ENCODE measurements at places on chromosomes 7 and 10.

DNA sequence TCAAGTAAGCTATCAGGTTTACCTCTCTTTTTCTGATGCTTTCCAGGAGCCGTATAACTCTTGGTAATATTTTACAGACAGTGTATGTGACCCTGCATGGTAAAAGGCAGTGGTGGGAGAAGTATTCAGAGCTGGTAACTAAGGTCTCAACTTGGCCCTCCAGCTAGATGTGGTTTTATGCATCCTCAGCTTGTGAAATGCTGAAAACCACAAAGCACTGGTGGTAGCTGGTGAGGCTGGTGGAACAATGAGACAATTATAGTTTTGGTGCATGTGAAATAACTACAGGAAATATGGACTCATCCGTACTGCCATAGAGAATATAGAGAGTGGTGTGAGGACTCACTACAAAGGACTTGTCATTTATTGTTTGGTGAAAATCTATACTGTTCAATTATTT, 383.0 kb upstream of the PCDH15 start:
- DNase-seq = no peak

DNA sequence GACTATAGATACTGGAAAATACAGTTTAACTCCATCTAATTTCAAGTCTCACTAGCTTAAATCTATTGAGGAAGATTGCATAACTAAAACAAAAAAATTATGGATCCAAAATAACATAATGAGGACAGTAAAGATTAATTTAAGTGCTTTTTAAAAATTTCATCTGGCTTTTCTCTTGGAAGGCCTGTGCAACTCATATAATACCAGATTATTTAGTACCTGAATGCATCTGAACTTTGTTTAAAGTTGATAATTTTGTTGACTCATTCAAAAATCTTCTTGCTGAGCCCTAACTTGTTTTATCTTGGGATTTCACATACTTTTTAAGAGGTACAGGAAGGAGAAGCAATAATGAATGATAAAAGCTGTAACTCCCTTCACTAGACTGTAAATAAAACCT, 146.5 kb downstream of the CSTF2T start:
- no peak for DNase-seq

- no peak for DNase-seq
Observed at GRCh38 chr7:31811650-31812461, 124.8 kb downstream of the PPP1R17 start.

- no peak for DNase-seq
Observed at GRCh38 chr10:26300001-26300400, 83.4 kb downstream of the GAD2 start.

GRCh38 chr10:71974489-71975021, 10.4 kb downstream of the CHST3 start:
- no peak for DNase-seq

GRCh38 chr7:114432703-114433102, 18.1 kb downstream of the FOXP2 start:
- no peak for DNase-seq

GRCh38 chr7:130732980-130733930, 752 bp downstream of the KLF14 start:
- DNase-seq = no peak

- no peak for DNase-seq
Observed at GRCh38 chr10:9992661-9993060, 1025.0 kb upstream of the CELF2 start.

- DNase-seq = no peak
Observed at GRCh38 chr7:116618338-116619128, 53.5 kb upstream of the MET start.

GRCh38 chr10:103548006-103548405, 54.5 kb downstream of the NEURL1 start:
- DNase-seq = no peak

DNA sequence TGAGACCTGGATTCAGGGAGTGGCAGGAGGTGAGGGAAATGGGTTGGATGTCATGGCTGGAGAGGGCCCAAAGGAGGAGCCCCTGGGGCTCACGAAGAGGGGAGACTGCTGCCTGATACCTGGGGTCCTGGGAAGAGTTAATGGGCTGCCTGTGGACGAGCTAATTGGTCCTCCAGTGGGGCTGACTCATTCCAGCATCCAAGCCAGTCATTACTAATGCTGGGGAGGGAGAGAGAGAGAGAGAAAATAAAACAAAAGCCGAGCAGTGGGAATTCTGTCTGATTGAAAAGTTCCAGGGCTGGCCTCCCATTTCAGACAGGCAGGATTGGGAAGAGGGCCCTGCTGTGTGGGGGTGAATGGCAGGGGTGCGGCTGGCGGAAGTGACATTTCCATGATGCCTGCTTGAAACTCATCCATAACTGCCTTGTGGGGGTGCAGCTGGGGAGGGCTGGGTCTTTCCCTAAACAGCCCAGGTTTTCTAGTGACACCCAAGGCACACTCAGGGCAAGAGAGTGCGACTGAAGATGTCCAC, 297.8 kb downstream of the RPS24 start:
- DNase-seq = no peak

DNA sequence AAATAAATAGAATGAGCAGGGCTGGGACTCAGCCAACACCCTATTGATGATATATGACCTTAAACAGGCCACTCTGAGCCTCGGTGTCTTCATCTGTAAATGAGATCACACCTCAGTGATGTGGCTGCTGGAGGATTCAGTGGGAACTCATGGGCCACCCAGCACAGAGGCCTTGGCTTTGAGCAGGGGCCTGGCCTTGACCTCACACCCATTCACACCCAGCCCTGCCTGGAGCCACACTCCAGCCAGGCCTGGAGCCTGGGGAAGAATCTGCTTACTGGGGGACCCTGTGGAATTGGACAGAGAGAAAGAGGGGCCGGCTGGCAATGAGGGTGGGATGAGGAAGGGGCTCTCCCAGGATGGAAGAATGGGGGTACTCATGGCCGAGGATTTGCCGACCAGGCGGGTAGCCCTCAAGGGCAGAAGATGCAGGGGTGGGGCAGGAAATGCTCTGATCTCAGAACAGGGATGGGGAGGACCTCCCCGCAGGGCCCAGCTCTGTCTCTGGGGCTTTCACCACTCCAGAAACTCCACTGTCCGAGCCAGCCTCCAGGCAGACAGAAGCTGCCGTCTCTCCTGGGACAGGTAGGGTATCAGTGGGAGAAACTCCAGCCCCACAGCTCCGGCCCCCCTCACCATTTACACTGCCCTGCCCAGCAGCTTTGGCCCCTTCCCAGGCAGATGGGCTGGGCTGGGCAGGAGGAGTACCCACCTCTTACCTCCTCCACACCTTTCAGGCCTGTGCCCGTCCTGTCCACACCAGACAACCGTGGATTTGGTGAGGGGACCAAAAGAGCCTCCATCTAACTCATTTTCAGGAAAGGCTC, 81.9 kb downstream of the RGS10 start:
- no peak for DNase-seq

- no peak for DNase-seq
Observed at GRCh38 chr7:100126239-100126930, 382 bp upstream of the MBLAC1 start.

- DNase-seq = no peak
Observed at GRCh38 chr10:18710201-18710653, 51.0 kb downstream of the ARL5B start.

GRCh38 chr10:95626500-95626899, 30.0 kb downstream of the ALDH18A1 start:
- no peak for DNase-seq

DNA sequence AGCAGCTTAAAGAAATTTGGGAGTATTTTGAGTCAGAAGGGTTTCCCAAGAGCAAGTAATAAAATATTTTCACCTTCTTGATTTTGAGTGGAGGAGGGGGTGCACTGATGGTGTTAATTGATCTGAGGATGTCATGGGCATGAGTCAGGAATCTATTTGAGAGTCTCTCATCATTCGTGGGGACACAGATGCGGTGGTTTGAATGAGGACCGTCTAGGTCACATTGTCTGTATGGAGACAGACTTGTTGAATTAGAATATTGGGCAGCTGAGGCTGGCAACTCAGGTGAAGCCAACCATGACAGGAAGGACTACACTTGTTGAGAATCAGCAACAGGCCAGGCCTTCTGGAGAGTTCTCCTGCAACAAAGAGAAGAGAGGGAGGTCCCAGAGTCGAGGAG, 127.0 kb downstream of the INSYN2A start:
- DNase-seq = no peak

DNA sequence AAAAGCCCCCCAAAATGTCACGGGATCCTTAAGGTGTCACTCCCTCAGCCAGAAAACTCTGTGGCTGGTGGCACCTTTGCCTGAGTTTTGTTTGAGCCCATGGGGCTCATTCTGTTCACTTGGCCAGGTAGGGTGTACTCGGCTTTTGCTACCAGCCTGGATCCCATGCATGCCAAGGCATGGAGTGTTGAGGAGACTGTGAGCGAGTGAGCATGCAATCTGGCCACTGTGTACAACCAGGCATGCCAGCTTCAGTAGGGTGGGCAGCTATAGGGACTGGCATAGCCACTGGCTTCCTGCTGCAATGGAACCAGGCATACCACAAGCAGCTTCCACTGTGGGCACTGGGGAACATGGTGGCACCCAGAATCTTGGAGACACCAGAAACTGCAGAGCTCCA, 436.0 kb upstream of the GRM3 start:
- no peak for DNase-seq

GRCh38 chr7:63953181-63953580, 45.5 kb upstream of the ZNF722 start:
- no peak for DNase-seq

DNA sequence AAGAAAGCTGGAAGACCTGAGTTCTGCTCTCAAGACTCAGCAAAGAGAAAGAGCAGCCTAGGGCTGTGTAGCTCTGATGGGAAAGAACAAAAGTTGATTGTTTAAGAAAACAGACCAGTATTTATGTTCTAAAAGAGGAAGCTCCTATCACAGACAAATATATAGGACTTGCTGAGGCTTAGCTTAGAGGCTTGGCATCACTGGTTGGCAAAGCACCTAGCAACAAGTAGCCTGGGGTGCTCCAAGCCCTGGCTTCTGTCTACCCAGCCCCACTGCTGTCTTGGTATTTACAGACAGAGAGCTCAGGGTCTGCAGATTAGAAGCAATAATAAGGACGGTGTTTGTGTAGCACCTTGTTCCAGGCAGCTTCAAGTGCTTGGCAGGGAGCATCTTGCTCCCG, 36.9 kb upstream of the CCDC3 start:
- no peak for DNase-seq

GRCh38 chr7:8155836-8156235, 106.1 kb downstream of the ICA1 start:
- no peak for DNase-seq

GRCh38 chr10:36362257-36362656, 720.2 kb upstream of the FZD8 start:
- DNase-seq = no peak

- DNase-seq = no peak
Observed at GRCh38 chr7:3436746-3437145, 135.7 kb downstream of the SDK1 start.

DNA sequence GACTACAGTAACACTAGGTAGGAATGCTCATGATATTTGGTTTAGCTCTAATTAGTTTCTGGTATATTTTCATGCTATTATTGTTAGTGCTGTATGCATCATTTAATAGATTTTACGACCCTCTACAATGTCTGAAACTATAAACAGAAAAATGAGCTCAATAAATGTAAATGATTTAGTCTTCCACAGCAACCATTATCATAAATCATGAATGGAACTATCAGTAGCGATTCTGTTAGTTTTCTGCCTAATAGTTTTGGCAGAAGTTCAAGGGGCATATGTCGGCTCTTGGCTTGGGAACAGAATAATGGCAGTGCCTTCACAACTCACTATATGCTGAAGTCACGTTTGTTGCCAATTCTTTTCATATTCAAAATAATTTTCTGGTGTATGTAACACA, 494.8 kb downstream of the PARD3 start:
- DNase-seq = no peak

- DNase-seq = no peak
Observed at GRCh38 chr10:125083576-125083920, 76.8 kb downstream of the CTBP2 start.

- DNase-seq = no peak
Observed at GRCh38 chr7:36741866-36742265, 17.6 kb upstream of the AOAH start.
